ENCODE measurements at places on chromosomes 4 and X.

GRCh38 chr4:72902354-72902753 is 167.2 kb downstream of the COX18 start:
- no peak for DNase-seq

DNA sequence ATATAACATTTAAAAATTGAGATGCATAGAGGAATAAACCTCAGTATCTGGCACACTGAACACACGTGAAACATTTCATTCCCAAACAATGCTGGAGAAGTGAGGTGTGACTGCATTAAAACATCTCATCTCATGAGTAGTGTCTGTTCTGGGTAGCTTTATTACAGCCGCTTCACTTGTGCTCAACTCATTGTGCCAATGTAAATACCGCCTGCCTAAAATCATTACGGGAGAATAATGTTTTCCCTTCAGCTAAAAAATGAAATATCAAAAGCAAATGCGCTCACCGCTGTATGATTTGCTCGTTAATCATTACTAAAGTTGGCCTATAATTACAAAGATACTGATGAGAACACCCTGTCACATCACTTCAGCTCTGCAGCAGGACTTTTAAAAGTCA is 110.2 kb upstream of the PRPS2 start:
- DNase-seq = no peak

DNA sequence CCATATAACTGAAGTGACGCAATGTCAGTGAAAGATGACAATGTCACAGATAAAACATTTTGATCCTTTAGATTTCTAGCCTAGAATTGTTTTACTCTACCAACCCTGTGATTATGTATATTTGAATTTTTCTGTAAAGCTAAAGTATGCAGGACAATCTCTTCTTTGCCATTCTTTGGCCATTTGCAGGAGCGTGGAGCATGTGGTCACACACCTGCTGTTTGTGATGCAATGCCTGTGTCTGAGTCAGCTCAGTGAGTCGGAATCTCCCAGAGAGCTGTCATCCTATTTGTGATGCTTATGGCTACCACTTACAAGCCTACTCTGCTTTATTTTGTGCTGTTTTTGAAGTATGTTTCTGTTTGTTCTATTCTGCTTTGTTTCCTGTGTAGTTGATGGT is 214.5 kb downstream of the NAF1 start:
- no peak for DNase-seq

GRCh38 chr4:71006203-71006907 is 12.9 kb downstream of the DCK start:
- no peak for DNase-seq

GRCh38 chr4:156495091-156495490 is 476.5 kb downstream of the PDGFC start:
- DNase-seq = no peak

DNA sequence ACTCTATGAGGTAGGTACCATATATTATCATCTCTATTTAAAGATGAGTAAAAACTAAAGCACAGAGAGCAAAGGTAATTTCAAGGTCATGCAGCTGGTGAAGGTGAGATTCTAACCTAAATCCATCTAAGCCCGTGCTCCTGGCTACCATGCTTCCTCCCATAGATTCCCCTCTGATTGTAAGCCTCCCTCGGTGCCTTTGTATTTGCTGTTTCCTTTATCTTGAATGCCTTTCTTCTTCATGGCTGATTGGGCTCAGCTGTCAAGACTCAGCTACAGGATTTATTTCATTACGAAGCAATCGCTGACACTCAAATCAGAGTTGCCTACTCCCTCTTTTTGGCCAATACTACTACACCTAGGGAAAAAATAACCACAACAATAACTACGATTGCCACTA is 217.1 kb downstream of the ARAP2 start:
- DNase-seq = no peak

GRCh38 chrX:125378205-125378604 is 58.5 kb downstream of the TEX13C start:
- DNase-seq = peak; percentile 26

DNA sequence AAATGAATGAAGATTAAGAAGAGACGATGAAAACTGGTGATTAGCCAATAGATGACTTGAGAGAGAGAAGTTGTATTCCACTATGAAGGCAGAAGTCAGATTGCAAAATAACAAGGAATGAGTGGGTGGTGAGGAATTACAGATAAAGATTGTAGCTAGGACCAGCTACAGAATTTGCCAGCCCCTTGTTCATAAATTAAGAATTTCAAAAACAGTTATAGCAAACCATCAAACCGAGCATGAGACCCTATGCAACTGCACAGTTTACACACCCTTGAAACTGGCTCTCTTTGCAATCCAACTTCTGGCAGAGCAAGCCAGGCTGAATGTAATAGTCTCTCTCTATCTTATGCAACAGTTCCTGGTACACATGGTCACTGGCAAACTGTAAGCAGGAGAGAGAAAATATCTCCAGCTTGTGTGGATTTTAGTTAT is 35.2 kb downstream of the STAP1 start:
- no peak for DNase-seq

GRCh38 chrX:56788717-56789122 is 59.7 kb downstream of the NBDY start:
- DNase-seq = peak; percentile 9

DNA sequence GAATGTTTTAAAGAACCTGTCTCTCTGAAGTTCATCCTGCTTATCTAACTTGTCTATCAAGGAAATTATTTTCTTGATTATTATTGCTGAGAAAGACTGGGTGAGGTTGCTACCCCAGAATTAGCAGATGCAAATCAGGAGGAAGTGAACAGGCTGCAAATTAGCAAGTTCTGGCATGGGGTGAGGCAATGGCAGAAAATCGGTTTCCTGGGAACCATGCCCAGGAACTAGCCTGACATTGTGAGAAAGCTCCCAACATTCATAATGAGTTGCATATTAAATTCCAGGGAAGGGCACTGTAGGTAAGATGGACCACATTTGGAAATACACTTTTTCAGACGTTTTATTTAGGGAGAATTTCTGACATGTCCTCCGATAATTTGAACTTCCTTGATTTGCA is 11.6 kb downstream of the ARSF start:
- no peak for DNase-seq

GRCh38 chr4:48258845-48259397 is 10.7 kb downstream of the TEC start:
- no peak for DNase-seq

DNA sequence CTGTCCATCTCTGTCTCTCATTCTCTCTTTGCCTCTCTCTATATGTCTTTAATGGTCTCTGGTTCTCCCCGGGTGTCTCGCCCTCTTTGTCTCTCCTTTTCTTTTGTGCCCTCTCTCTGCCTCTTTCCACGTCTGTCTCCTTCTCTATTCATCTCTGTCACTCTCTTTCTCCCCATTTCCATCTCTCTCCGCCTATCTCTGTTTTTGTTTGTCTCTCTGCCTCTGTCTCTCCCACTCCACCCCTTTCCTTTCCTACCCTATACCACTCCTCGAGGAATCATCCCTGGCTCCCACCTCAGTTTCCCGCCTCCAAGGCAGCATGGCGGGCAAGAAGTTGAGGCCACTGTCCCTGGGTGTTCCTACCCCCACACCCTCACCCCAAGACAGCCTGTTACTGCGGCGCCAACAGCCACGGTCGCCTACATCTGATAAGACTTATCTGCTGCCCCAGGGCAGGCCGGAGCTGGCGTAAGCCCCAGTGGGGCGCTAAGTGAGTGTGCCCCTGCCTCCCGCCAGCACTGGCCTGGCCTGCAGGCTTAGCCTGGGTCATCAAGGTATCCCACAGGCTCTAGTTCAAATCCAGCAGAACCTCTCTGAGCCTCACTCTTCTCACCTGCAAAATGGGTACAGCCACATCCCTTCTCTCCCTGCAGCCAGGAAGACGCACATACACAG is 713 bp upstream of the GATA1 start:
- DNase-seq = no peak

GRCh38 chr4:88207171-88207570 is 48.7 kb upstream of the ABCG2 start:
- DNase-seq = no peak

GRCh38 chr4:77073106-77073809 is 2.5 kb downstream of the CCNI start:
- DNase-seq = no peak

- DNase-seq = no peak
Measured at GRCh38 chr4:128338634-128339355, 51.2 kb upstream of the PGRMC2 start.

GRCh38 chr4:8547108-8547911 is 32.9 kb upstream of the GPR78 start:
- DNase-seq = no peak

DNA sequence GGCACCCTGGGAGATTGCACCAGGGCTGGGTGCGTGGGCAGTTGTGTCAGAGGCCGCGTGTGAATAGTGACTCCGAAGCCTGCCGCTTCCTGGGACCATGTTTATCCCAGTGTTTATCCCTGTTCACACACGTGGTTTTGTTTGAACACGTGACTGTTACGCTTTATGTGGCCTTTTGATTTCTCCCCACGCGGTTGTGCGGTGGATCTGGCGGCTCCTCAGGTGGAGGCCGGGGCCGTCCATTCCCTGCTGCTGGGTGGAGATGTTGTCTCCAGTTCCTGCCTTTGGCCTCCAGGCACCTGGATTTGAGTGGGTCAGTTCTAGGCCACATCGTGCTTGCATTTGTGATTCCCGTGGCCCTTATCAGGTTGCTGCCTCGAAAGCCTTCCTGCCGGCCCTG is 35.1 kb downstream of the NELFA start:
- no peak for DNase-seq

DNA sequence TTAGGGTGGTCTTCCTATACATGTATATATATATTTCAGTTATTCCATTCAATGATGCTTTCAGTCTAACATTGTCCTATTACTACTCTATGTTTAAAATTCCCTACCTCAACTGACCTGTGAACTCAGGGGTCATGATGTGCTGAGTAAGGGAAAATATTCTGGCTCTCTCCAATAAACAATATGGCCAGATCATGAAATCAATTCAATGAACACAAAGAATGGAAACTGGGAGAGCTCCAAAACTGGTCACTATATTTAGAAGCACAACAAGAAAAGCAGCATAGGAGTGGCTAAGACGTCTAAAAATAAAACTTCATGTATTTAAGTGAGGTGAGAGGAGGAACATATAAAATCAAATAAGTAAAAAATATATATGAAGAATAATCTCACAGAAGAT is 304.5 kb downstream of the PPP3CA start:
- DNase-seq = no peak

DNA sequence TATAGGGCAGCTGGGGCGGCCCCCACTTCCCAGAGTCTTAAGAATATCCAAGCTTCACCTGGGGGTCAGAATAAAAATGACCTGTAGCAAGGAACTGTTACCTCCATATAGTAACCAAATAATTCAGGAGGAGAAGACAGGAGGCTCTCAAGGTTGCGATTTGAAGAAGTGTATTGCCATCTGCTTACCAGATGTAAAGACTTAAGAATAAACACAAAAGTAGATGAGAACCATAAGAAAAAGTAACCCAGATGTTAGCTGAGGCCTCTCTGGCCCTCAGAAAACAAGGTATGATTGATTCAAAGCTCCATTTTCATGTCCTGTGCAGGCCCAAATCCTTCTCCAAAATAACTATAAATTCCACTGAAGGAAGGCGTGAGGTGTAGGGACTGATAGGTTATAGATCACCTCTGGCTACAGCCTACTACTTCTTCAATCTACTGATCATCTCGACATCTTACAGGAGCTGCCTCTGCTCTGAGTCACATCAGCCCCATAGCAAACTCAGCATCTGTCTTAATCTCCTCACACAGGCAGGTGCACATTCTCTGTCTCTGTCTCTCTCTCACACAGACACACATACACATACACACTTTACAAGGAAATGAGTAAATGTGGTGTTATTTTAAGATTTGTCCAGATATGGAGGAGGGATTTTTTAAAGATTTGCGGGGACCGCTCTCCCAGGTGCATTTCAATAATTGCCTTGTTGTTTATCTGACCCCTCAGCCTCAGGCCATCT is 193.9 kb upstream of the EDNRA start:
- DNase-seq = no peak
